ENCODE measurements at places on chromosomes 13 and 19.

DNA sequence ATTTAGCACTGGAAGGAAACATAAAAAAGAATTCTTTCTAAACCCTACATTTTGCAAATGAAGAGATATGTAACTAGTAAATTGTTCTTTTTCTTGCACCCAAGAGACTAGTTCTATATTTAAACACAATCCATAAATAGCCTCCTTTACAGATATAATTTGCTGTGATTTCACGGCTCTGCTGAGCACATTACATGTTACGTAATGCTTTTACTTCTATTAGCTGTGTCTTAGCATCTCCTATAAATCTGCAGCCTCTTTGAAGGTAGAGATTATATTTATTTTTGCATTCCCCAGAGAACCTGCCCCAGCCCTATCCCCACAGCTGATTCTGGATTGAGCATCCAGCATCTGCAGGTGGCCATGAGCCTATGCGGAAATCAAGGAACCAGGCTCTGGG, 32.2 kb downstream of the LACC1 start:
- no peak for DNase-seq

DNA sequence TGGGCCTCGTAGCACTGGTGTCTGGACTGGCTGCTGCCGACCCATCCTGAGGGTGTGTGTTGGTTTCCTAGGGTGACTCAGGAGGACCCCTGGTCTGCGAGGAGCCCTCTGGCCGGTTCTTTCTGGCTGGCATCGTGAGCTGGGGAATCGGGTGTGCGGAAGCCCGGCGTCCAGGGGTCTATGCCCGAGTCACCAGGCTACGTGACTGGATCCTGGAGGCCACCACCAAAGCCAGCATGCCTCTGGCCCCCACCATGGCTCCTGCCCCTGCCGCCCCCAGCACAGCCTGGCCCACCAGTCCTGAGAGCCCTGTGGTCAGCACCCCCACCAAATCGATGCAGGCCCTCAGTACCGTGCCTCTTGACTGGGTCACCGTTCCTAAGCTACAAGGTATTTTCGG, 13.8 kb downstream of the TIMM13 start:
- DNase-seq = no peak

GRCh38 chr13:97702614-97703013, 250.9 kb upstream of the IPO5 start:
- no peak for DNase-seq

DNA sequence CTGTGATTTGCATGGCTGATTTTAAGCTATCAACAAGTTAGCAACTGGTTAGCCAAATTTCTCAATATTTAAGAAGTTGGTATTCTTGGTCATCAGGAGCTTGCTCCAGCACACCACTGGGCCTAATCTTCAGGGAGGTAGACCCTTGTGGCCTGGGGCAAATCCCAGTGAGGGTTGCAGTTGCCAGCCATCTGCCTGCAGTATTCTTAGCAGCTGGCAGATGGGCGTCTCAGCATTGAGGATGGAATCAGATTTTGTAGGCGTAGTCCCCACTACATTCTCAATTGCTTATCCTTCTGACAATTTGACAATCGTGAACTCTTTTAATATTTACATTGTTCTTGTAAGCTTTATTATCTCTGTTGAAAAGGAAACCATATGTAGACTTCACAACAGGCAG, 1266.2 kb downstream of the SLITRK5 start:
- no peak for DNase-seq

- no peak for DNase-seq
Measured at GRCh38 chr13:51298812-51299211, 40.7 kb upstream of the SERPINE3 start.

DNA sequence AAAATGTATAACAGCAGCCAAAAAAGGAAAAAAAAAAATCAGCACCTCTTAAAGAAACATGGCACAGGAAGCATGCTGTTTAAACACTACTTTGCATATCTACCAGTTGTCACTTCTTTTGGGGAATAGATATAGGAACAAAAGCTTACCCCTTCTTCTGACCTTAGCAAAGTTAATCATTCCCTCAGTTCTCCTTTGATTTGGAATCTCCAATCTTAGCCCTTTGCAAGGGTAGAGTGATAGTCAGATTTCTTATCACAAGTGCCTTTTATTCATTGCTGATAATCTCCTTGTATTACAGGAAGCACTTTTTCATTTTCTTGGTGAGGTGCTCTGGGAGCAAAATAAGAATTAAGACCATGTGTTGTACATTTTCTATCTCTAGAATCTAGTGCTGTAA, 1327.6 kb downstream of the OLFM4 start:
- DNase-seq = no peak

DNA sequence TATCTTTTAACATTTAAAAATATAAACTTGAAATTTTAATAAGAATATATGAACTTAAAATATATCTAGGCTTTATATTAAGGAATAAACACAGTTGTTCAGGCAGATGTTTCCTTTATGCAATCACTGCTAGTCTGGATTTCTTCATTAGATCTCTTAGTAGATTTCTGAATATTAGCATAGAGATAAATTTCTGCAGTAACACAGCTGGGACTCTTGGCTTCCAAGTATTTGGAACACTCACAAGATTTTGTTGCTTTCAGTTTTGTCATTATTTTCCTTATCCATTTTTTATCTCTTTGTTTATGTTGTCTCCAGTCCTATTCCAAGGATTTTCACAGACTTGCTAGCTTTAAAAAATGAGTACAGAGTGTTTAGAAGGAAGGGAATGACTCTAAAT, 857.1 kb downstream of the GPC5 start:
- no peak for DNase-seq

GRCh38 chr19:18742838-18743783, 48.0 kb downstream of the COMP start:
- DNase-seq = peak; percentile 87

GRCh38 chr13:98564204-98564603, 12.7 kb downstream of the STK24 start:
- no peak for DNase-seq

DNA sequence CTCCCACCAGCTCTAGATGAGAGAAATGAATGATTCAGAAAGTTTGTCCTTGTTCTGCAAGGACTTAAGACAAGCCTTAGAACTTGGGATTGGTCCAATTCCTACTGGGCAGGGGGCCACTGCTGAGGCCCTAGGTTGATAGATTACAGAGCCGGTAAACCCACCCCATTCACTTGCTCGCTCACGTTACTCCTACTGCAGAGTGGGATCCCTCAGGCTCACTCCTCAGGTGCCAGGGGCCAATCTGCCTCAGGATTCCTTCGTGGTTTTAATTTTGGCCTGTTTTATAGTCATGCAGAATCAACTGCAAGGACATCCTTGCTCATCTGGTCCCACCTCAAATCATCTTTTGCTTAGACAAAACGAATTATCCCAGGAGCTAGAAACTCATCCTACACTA, 59.0 kb downstream of the SERP2 start:
- no peak for DNase-seq

DNA sequence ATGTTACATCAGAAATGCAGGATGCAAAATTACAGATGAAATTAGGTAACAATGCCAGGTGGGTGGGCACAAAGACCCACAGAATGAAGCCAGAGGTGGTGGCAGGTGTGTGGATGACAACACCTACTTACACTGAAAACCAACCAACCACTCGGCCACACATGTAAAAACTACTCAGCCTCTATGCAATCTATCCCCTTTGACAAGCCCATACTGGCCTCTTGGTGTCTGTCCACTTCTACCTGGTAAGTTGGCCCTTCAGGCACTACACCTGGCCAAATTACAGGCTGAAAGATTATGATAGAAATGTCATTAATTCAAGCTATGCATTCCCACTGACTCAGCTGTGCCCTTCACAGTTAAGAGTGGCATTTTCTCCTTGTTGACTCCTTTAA, 50.0 kb downstream of the BRD4 start:
- DNase-seq = no peak

DNA sequence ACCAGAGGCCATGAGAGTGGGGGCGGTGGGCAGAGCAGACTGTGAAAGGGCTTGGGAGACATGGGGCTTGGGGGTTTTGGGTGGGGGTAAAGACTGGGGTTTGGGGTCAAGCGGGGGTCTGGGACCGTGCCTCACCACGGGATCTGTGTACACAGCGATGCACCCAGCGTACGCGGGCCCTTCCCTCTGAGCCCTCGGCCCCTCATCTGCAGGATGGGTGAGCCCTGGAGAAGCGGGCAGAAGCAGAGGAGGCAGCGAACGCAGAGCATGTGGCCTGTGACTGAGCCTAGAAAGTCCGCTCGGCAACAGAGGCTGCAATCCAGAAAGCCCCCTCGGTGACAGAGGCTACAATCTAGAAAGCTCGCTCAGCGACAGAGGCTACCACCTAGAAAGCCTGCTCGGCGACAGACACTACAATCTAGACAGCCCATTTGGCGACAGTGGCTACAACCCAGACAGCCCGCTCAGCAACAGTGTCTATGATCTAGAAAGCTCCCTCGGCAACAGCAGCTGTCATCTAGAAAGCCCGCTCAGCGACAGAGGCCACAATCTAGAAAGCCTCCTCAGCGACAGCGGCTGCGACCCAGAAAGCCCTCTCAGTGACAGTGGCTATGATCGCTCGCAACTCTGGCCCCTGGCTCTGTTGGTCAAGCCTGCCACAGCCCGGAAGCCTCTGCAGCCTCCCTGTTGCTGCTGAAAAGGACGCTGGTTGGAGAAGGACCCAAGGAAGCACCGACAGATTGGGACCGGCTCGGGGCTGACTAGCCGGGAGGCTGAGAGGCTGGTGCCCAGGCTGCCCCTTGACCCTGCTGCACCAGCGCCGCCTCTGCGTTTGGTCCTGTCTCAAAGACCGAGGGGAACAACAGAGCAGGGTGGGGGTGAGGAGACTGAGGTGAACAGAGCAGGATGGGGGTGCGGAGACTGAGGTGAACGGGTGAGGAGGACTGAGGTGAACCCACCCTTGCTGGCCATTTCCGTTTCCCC, 68.6 kb downstream of the SPACA7 start:
- no peak for DNase-seq

DNA sequence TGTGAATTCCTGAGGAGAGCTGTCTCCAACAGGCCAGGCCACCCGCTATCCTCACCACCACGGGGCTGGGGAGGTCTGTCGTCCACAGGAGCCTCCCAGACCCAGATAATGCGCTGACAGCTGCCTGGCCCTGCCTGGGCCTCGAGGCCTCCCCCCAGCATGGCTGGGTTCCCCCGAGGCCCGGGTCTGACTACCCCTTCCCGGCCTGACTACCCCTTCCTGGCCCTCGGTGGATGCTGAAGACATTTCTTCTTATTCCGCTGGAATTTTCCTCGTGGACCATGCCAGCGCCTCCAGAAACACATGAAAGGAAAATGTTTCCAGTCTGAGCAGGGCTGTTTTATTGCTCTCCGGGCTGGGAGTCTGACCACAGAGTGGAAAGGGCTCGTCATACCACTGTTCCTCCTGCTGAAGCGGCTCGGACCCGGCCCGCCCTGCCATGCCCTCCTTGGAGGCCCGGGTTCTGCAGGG, 16.8 kb upstream of the COMP start:
- no peak for DNase-seq

DNA sequence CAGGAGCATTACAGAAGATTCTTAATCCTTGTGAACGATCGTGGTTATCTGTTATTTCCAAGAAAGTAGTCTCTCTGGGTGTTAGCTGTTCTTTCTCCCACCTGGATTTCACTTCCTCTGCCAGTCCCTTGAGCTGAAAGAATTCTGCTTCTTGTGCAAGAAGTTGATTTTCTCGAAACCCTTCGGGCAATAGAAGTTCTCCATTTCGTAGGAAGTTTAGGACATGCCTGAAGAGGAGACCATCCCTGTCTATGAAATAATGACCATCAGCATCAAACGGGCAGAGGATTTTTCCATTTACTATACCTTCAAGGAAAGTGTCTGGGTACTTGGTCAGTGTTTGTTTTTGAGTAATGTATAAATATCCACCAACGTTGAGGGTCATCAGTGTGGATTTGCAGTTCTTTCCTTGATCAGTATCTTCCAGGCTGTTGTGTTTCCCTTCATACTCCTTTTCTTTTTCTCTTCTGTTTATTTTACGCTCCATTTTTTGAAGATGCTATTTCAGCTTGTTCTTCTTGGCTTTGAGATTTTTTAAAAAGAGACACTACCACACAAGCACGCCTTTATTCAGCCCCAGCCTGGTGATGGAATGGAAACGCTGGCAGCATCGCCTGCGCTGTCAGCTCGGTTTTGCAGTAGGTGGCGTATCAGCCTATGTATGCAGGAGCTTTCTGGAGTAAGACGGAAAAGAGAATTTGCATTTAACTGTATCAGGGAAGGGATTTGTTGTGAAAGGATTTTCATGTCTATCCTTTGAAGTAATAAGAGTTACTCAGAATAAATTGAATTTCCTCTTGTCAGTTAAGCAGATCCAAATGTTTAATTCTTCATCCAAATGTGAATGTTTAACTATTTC, 6.5 kb downstream of the KCTD4 start:
- DNase-seq = peak; percentile 78

DNA sequence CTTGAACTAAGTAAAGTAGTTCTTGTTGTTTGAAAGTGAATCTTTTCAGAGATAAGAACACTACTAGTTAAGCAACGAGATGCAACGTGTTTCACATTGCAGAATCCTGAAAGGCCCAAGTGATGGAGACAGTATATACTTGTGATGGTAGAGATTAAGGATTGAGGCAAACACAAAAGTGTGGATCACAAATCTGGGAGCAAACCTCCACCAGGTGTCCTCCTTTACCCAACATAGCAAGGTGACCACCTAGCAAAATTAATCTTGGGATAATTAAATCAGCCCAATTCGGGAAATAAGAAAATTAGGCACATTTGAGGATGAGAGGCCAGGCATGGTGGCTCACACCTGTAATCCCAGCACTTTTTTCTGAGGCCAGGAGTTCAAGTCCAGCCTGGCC, 563.9 kb downstream of the DACH1 start:
- no peak for DNase-seq

DNA sequence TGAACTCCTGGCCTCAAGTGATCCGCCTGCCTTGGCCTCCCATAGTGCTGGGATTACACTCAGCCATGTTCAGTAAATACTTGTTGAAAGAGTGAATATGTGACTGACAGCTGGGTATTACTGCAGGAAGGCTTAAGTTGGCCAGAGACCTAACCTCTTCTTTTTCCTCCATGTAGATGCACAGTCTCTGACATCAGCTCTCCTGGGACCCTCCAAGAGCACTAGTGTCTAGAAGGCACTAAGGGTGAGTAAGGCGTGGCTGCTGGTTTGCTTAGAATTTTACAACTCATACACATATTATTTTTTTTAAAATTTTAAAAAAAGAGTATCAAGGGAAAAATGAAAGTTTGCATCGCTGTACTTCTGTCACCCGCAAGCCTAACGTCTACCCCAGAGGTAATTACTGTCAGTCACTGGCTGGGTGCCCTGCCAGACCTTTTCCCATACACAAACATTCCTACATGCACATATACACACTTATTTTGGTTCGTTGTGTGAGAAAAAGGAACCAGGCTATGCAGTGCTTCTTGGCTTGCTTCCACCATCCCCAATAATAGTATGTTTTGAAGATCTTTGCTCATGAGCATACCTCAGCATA, 122.0 kb downstream of the SIPA1L3 start:
- DNase-seq = no peak
